ENCODE measurements at places on chromosomes 5 and 9.

GRCh38 chr5:102772273-102772672 lies 17.2 kb downstream of the PAM start:
- DNase-seq, result no peak

- no peak for DNase-seq
These were observed 2.0 kb downstream of the MAML1 start for GRCh38 chr5:179734536-179735164.

DNA sequence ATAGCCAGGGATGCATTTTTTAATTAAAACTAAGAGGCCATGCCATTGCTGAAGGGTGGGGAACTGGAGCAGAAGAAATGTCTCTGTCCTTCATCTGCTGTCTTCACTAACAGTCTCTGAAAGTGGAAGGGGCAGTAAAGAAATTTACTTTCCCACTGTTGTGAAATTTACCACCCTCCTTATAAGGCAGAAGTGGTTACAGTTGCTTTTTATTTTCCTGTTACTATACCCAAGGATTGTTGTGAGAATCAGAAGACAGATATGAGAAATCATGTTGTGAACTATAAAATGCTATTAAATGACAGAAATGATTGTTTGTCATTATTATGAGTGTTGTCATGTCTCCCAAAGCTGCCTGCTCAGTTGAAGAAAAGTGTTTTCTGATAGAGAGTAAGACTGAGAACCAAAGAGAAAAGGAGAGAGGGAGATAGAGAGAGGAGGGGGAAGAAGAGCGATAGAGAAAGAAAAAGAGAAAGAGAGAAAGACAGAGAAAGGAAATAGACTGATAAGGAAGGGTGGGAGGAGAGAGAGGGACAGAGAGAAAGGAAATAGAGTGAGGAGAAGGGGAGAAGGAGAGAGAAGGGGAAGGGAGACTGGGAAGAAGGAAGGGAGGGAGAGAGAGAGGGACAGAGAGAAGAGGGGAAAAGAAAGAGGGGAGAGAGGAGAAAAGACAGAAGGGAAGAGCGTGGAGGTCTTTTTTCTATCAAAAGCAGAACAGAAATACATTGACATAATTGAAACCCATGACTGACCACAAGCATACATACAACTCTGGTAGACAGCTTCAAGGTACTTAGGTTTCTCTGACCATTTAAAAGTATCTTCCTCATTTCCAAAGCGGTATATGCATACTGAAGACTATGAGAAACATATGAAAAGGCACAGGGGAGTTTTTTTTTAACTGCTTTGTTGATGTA lies 22.5 kb downstream of the SEC61B start:
- DNase-seq, result no peak

- DNase-seq, result no peak
These were observed 9.7 kb downstream of the ICE1 start for GRCh38 chr5:5432020-5432707.

DNA sequence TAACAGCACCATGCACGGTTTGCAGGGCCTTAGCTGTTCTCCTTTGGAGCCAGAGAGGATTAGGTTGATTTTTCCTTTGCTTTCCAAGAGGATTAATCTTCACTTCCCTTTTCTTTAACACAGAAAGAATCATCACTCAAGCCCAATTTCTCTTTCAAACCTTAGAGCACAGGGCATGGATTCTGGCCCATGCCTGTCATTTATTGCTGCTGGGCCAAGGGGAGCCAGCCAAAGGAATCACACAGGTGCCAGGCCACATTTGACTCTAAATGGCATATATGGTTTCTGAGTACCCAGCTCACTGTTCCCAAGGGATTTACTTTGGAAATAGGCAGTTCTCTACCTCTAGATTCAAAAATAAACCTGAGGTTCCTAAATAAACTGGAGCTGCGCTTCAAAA lies 58.3 kb downstream of the FBXL7 start:
- DNase-seq, result no peak

DNA sequence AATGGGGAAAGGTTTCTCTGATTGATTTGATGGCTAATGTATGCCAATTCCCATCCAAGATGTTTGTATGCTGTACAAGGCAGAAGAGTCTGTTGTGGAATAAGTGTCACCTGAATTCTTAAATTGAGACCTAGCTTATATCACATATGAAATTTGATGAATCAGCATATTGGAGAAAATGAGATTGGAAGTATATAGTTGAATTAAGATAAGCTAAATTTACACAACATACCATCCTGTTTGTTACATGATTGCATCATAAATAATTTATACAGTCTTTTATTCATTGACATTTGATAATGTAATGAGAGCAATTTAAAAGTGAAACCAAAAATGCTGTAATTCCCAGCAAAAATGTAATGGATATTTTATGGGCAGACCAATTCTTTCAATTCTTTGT lies 1.1 kb downstream of the CWC27 start:
- DNase-seq, result no peak

GRCh38 chr9:71681708-71682272 lies 86.5 kb downstream of the CEMIP2 start:
- DNase-seq, result no peak

DNA sequence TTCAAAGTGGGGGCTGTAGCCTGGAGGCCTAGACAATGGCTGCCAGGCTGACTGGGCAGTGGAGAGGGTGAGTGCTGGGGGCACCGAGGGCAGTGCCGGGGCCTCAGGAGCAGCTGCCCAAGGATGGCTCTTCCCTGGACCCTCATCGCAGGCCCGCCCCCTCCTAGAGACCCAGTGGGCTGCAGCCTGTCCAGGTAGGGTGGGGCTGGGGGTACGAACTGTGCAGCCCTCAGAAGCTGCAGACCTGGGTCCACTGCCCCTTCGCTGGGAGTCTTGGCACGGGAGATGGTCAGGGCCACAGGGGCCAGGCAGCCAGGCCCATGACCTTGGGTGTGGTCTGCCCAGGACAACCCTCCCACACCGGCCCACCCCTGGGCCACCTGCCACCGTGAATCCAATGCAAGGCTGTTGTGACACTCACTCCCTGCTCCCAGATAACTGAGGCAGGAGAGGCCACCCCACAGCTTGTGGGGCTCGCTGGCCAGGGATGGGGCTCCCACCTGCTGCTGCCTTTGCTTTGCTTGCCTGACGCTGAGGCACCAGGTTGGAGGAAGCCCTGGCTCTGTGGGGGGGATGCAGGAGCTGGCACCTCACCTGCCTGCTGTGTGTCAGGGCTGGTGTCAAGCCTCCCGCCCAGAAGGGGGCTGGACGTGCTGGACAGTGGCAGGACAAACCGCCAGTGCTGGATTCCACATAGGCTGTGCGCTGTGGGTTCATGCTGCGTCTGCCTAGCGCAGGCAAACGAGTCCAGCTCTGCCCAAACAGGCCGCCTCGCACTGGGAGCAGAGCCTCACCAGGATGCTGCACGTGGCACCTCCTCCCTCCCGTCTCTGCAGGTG lies 23.1 kb upstream of the SLC9A3 start:
- peak; percentile 54 for DNase-seq

DNA sequence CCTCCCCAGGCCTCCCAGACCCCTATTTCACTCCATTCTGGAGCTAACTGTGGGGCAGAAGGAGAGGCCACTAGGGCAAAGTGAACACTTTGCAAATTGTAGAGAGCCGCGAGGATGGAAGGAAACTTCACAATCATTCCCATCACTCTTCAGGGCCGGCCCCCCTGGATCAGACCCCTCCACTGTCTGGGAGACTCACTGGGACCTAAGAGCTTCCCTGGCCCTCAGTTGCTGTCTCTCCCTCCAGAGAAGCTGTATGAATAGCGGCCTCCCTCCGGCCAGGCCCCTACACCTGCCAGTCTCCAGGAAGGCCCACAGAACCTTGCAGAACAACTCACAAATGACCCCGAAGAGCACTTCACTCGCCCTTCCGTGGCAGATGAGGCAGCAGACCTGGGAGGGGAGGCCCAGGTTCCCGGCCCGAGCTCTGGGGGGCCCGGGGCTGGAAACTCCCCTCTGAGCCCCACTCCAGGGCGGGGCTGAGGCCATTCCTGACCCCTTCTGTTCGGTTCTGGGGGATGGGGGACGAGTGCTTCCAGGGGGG lies 141.9 kb upstream of the IER5L start:
- peak; percentile 53 for DNase-seq

DNA sequence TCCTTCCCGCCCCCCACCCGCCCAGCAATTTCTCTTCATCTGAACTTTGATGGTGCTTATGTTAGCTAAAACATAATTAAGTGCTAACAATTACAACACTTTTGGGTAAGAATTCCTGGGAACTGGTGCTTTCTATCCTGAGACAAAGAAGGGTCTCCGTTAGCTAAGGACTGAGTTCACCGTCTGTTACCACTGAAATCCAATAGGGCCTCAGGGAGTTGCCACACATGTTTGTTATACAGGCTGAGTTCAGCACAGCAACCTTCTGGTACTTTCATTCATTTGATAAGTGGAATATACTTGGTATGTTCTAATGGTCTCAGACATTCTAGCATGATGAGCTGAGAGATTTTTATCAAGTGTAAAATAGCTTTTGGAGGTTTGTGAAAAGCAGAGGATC lies 437.9 kb downstream of the EFNA5 start:
- no peak for DNase-seq

DNA sequence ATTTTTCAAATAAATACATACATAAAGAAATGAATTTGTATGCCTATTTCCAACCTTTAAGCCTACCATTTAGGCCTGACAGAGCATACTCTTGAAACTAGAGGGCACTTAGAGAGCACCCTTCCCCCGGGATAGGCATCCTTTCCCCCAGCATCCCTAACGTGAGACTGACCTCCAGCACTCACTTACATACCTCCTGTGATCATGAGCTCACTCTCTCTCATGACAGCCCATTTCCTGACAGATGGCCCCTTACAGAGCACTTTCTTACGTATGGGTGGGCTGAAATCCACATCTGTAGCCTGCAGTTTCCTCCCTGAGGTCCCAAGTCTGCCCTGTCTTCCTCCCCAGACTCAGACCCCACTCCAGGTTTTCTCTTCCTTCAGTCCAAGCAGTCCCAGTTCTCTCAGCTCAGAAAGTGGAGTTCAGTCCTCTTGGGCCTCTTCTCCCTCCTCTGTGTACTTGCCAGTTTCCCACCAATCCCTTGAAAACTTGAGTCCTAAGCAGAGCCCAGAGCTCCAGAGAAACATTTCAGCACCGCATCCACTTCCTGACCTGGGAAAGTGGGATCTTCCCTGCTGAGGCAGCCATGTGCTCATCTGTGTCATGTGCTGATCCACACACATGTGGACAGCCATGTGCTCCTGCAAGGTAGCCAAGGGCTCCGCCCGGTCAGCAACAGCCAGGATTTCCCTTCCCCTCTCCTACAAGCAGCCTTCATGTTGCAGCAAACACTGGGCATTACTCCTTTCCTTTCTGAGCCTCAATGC lies 2.2 kb upstream of the CDX1 start:
- no peak for DNase-seq

- no peak for DNase-seq
These were observed 17.1 kb upstream of the ANXA6 start for GRCh38 chr5:151174612-151175101.

DNA sequence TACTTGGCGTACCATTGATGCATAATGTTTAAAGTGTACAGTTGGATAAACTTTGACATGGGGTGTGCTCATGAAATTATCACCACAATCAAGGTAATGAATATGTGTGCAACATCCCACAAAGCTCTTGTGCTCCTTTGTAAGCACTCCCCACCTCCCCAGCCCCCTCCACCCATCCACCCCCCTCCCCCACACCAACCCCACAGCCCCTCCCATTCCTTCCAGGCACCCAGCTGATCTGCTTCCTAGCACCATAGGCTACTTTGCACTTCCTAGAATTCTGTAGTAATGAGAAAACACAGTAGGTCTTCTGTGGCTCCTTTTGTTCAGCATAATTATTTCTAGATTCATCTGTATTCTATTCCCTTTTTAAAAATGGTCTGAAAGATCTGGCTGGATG lies 24.5 kb downstream of the FGD3 start:
- no peak for DNase-seq

- DNase-seq, result no peak
These were observed 62.1 kb upstream of the ATG10 start for GRCh38 chr5:81909677-81910076.

- peak; percentile 83 for DNase-seq
These were observed 2.5 kb upstream of the CDK9 start for GRCh38 chr9:127783111-127784008.

DNA sequence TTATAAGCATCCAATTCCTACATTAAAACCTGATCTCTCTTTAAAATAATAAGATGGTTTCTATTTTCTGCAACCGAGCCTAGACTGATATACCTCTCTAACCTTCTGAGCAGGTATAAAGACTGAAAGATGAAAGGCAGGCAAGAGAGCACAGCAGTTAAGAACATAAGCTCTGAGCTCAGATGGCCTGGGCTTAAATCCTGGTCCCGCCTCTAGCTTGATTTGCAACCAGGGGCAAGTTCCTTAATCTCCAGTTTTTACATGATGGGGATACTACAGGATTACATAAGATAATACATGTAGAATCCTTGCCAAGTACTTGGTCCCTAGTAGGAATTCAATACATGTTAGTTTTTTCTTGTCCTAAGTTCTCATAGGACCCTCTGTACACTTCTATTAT lies 33.9 kb downstream of the SLC24A2 start:
- no peak for DNase-seq

- peak; percentile 93 for DNase-seq
These were observed at the start of gene SQSTM1 for GRCh38 chr5:179820483-179821297. TSS of gene SQSTM1 (plus strand) at chr5:179820905. CDS start at chr5:179820937, 32 bp downstream.

- DNase-seq, result no peak
These were observed 45.1 kb upstream of the UGCG start for GRCh38 chr9:111851553-111851952.

DNA sequence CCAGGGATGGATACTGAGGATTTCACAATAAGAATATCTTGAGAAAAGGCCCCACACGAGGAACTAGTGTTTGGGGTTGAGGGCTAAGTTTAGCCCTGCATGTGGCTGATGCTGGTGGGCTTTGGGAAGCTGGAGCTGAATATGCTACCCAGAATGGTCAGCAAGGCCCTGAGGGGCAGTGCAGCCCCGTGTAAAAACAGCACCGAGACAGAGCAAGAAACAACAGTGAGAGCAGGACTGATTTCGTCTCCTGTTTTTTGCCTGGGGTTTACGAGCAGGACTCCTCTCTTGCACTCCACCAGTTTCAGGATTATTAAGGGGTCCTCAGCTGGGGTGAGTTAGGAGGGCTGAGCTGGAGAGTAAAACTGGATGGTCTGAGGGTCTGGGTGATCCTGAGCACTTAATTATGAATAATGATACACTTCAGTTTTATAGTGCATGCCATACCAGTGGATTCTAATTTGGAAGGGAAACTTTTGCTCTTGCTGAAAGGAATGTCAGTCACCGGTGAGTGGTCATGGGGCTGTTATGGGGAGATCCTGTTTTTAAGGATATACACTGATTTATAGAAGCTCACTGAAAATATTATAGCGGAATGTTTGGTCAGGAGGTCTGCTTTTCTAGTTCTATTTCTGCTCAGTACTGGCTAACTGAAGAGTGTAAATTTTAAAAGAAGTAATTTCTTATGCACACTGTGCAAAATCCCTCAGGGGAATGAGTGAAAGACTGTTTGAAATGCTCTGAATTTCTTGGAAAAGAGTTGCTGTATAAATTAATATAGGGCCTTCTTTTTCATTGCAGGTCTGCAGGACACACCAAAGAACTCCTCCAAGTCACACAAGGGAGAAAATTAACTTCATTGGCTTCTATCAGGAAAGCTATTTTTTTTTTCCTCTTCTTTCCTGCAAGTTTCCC lies 42.7 kb upstream of the NFIB start:
- DNase-seq, result no peak

- no peak for DNase-seq
These were observed 1356.8 kb upstream of the ACO1 start for GRCh38 chr9:31027678-31028077.
